ENCODE measurements at places on chromosomes 1 and 21.

GRCh38 chr21:14883351-14883750 is 181.4 kb downstream of the NRIP1 start:
- DNase-seq: no peak

DNA sequence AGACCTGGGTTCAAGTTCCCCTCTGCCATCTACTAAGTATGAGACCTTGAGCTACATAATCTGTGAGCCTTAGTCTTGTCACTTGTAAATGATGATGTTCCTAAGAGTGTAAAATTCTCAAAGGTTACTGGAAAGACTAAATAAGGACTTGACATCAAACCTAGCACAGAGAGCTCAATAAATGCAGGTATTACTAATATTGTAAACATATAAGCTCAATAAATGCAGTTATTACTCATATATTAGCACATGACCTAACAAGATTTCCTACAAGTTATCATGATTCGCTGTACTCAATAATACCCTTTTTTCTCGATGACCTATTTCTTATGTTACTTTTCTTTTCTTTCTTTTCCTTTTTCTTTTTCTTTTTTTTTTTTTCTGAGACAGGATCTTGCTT is 174.9 kb downstream of the ZNF281 start:
- DNase-seq: no peak

DNA sequence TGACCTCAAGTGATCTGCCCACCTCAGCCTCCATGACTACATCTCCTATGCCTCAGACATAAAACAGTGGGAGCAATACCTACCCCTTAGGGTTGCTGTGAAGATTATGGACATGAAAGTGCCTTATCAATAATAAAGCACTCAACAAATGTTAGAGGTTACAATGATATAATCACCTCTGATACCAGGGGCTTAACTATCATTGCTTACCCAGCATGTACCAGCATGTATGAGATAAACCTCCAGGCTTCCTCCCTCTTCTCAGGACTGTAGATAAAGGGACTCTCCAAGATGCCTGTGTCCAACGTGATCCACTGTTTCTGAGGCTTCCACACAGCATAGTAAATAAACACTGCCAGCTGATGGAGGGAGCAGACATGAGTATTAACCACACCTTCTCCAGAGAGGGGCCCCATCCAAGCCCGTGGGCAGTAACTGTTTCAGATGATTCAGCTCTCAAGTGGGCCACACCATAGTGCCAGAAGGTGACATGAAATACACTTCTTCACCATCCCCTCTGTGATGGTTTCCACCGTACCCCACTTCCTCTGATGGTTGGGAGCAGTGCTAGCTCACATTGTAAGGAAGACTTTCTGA is 26.2 kb downstream of the RHBDL2 start:
- no peak for DNase-seq

GRCh38 chr1:28986306-28986910 is 72.0 kb downstream of the EPB41 start:
- DNase-seq: no peak

GRCh38 chr1:217881607-217882332 is 250.6 kb downstream of the SPATA17 start:
- DNase-seq: no peak

GRCh38 chr1:109751531-109752260 is 10.9 kb upstream of the GSTM3 start:
- DNase-seq: no peak

DNA sequence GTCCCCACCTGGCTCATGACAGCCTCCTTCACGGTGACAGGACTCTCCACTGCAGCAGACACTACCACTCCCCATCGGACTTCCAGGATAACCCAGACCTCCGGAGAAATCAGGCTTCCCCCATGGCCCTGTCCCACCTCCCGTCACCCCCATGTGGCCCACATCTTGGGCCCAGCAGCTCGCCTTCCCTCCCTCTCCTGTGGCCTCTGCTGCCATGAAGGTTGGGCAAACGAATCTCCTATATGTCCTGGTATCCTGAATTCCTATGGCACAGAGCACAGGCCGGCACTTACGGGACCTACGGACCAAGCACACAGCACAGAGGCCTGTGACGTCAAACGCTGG is 82.0 kb downstream of the NPHP4 start:
- DNase-seq: peak; percentile 11

DNA sequence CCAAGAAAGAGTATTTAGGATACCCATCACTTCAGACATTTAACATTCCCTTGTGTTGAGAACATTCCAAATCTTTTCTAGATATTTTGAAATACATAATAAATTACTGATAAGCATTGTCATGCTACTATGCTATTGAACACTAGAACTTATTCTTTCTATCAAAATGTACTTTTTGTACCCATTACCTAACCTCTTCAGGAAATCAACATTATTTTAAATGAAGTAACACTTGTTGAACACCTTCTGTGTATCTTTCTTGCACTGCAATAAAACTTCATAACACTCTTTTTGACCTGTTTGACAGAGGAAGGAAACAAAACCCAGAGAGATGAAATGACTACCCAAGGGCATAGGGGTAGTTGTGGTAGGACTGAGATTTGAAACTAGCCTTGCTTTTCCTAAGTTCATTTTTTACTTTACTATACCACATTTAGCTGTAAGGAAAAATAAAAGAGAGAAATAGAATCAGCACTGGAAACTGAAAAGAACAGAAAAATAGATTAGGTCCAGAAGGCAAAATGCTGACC is 99.4 kb downstream of the UCHL5 start:
- DNase-seq: no peak

DNA sequence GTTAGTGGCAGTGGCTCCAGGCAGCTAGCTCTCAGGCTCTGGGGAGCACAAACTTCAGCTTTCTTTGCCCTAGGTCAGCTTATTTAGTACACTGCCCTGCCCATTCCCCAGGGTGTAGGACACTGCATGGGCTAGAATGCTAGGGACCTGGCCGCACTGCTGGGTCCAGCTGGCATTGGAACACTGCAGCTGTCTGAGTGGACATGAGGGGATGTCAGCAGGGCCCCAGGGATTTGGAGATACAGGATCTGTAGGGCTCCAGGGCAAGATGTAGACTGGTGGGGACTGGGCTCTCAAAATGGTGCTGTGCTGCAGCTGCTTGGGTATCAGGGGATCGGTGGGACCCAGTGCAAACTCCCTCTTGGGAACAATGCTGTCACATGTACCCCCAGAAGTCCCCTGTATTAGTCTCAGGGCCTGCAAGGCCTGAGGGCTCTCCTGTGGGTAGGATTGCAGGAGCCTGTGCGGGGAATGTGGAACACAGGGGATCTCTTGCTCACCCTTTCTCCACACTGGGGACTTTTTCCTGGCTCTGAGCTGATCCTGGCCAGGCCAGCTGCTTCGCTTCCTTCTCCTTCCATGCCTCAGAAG is 25.2 kb upstream of the TTC22 start:
- no peak for DNase-seq

GRCh38 chr1:114976891-114977290 is 52.7 kb upstream of the TSHB start:
- DNase-seq: no peak

DNA sequence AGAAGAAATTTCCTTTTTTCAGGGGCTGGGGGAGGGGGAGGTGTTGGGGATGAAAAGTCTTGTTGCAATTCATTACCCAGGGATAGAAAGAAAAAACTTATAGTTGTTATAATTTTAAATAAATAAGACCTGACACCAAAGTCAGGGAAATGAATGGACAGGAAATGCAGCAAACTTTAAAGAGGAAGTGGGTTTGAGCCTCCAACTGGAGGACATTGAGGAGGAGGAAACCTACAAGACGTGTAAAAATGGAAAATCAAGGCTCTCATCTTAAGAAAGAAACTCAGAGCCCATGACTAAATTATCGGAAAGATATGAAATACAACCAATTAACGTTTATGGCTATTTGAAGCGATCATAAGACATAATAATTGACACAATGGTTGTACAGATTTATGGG is 54.4 kb downstream of the NIBAN1 start:
- no peak for DNase-seq

DNA sequence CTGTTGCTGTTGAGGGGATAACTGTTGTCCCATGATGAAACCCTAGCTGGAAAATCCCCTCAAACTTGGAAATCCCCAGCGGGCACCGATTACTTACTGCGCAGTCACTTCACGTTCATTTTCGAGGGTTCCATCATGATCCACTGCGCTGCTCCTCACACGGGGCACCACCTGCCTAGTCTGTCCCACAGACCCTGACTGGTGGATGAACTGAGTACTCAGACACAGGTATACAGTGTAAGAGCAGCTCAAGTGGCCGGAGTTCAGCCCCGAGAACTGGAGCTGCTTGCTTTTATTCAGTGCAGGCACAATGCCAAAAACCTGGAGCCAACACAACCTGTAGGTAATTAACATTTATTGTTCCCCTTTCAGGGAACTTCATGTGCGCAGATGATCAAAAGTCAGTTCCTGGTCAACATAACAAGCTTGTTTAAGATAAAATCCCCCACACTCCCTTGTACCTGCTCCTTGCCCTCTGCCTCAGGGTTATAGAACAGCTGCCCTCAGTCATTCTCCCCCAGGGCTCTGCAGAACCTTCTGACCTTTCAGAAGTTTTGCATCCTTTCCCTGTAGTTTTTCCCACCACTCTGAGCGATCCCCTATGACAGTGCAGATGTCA is 46.5 kb upstream of the PRELP start:
- DNase-seq: no peak

GRCh38 chr1:50109116-50109515 is 396 bp downstream of the ELAVL4 start:
- DNase-seq: no peak

DNA sequence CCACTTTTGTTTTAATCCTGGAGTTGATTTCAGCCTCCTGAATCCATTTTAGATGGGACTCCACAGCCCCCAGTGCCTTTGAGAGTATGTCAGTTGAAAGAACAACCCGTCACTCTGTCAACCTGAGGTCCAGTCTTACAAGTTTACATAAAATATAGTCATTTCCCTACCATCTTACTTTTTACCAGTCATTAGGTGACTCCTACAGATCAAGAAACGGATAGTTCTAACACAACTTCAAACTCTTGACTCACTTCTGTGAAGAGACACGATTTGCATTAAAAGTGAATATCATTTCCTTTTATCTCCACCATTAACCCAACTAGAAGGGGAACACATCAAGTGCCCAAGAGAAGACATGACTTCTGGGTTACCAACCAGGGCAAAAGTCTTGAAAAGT is 147.1 kb downstream of the NTPCR start:
- DNase-seq: no peak

GRCh38 chr1:195071461-195071860 is 1536.8 kb downstream of the KCNT2 start:
- no peak for DNase-seq

- no peak for DNase-seq
Observed at GRCh38 chr1:187762118-187762517, 933.4 kb downstream of the PLA2G4A start.

- no peak for DNase-seq
Observed at GRCh38 chr1:245957427-245957826, 549.7 kb downstream of the SMYD3 start.

DNA sequence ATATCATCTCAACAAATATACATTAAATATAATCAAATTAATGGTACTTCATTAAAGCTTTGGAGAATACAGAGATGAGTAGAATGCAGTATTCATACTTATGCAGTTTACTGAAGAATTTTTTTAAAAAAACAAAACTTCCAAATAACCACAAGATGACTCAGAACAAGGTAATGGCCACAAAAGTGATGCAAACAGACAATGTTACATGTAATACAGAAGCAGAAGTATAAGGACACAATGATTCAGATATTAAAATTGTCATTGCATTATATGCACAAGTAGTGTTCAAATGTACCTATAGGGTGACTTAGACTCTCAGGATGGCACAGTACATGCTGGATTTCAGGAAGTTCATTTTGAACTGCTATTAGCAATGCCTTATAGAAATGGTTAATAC is 227.2 kb upstream of the ST6GALNAC5 start:
- DNase-seq: no peak

- no peak for DNase-seq
Observed at GRCh38 chr1:206047271-206047670, 5.7 kb upstream of the RHEX start.

- DNase-seq: no peak
Observed at GRCh38 chr1:59104191-59104760, 192.6 kb upstream of the FGGY start.

GRCh38 chr1:51488372-51489050 is 30.6 kb downstream of the EPS15 start:
- DNase-seq: no peak

DNA sequence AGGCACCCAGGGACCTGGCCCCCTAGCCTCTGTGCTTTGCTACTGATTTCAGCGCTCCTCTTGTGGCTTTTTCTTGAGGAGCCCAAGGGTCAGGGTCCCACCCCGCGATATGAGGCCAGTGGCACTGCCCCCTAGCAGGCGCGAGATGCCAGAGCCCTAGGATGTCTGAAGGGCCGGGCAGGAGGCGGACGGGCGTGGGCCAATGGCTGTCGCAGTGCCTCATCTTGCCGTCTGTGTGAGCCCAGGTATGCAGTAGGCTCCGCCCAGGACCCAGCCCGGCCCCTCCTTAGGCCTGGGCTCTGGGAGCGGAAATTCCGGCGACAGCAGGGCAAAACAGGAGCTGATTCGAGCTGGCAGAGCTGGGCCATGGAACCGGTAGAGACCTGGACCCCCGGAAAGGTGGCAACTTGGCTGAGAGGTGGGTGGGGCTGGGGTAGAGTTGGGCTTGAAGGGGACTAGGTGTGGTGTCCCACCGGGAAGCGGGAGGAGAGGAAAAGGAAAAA is at the start of gene CNKSR1:
TSS of gene CNKSR1 (plus strand) at position 310 of the 503 bp plus-strand sequence. CDS start at position 367, 57 bp downstream.
- peak; percentile 97 for DNase-seq

GRCh38 chr1:222665964-222666363 is 46.3 kb downstream of the AIDA start:
- no peak for DNase-seq

DNA sequence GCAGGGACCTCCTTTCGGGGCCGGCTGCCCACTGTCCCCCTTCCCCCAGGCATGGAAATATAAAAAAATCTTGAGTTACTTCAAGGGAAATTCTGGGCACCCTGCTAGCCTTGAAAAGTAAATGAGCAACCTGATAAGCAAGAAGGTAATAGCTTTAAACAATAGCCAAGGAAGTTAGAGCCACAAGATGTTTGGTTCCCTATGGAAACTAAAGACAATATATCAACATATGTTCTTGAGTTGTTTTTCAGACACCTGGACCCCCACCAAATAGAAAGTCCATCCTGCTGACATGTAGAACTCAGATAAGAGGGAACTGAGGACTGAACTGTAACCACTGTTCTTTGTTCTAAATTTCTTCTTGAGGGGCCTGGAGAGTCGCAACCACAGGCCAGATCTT is 19.3 kb upstream of the SLC35A3 start:
- no peak for DNase-seq

DNA sequence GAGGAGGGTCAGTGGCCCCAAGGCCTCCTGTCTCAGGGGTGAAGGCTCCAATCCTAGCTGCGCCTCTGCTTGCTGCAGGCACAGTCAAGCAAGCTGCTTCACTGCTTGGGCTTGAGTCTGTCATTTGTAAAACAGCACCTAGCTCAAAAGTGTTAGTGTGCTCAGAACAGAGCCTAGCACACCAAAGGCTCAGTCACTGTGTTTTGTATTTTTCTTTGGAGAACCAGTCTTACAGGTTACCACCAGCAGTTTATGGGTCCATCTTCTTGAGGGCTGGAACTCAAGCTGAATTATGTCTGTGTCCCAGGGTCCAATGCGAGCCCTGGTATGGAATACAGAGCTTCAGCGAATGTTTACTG is 113.6 kb downstream of the DMRTB1 start:
- no peak for DNase-seq

All from H9 (cell line).